ENCODE measurements at places on chromosomes 13 and 19.

GRCh38 chr13:111344471-111345191 is 24.2 kb downstream of the TEX29 start:
- no peak for DNase-seq

DNA sequence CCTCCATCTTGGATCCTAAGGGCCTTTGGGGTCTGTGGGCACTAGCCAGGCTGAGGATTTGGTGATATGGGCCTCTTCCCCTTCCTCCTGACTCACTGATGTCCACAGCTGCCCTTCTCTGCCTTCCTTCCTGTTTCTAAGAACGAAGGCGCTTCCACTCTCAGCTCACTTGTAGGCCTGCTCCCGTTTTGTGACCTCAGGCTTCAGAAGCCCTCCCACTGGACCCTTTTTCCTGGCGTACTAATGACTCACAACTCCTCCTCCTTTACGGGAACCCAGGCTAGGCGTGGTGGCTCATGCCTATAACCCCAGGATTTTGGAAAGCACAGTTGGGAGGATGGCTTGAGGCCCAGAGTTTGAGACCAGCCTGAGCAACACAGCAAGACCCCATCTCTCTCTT is 55.6 kb downstream of the TMED1 start:
- DNase-seq = peak; percentile 75

- no peak for DNase-seq
Measured at GRCh38 chr13:23593148-23593547, 22.9 kb downstream of the TNFRSF19 start.

GRCh38 chr13:95676105-95676761 is 706 bp upstream of the DNAJC3 start:
- no peak for DNase-seq

DNA sequence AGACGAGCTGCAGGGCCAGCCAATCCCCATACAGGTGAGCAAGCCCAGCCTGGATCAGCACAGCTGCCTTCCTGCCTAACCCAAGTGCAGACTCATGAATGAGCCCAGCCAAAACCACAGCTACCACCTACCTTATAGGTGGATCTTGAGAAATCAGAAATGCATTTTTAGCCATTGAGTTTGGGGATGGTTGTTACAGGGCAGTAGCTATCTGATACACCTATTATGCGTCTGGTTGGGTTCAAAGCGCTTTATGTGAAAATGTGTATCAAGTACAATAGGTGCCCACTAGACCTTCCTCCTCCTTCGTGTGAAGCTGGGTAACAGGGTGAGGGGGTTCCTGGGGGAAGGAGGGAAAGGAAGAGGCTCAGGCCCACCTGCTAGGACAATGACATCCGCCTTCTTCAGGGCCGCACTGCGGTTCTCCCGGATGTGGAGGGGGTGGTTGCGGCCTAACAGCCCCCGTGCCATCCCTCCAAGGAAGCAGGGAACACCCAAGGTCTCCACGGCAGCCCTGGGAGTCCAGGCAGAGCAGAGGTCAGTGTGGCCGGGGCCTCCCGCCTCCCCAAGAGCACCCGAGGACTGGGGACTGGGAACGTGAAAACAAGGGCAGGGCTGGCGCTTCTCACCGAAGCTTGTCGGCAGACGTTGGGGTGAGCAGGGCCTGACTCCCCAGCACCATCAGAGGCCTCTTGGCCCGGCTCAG is 11.7 kb downstream of the SYDE1 start:
- DNase-seq = no peak

- no peak for DNase-seq
Measured at GRCh38 chr13:26412936-26413716, 144.4 kb upstream of the WASF3 start.

- DNase-seq = no peak
Measured at GRCh38 chr19:35095667-35096368, 19.8 kb upstream of the FXYD3 start.

DNA sequence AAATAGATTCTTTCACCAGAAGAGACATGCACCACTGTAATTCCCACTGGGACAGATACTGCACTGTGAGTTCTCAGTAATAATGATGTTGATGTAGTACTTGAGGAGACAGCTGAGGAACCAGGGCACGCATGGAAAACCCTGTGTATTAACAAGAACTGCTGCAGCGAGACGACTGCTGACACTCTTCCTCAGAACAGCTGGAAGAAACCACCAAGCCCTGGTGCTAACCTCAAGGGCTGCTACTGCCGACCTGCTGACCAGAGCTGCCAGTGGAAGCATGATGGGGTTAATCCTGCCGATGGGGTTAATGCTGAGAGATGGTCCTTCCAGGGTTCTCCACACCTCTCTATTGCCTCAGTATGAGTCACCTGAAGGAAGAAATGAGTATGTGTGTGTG is 45.6 kb downstream of the EDNRB start:
- DNase-seq = no peak

- DNase-seq = no peak
Measured at GRCh38 chr19:40822161-40822560, 23.2 kb downstream of the EGLN2 start.

GRCh38 chr19:40662925-40663694 is 27.3 kb downstream of the NUMBL start:
- peak; percentile 93 for DNase-seq

DNA sequence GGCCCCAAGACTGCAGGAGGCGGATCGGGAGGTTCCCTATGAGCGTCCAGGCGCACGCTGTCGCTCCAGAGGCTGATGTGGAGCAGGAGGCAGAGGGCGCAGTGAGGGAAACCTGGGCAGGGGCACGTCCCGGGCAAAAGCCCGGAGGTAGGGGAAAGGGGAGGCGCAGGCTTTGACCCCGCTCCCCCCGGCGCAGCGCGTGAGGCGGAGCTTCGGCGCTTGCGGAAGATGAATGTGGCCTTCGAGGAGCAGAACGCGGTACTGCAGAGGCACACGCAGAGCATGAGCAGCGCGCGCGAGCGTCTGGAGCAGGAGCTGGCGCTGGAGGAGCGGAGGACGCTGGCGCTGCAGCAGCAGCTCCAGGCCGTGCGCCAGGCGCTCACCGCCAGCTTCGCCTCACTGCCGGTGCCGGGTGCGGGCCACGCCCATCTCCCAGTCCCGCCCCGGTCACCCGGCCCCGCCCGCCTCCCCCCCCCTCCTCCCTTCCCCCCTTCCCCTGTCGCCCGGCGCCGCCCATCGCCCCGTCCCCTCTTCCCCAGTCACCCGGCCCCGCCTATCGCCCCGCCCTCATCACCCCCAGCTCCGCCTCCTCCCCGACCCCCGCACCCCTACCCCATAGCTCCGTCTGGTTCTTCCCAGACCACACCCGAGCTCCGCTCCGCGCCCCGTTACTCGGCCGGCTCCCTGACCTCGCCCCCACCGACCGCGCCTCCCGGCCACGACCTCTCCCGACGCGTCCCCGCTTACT is 4.1 kb downstream of the HMG20B start:
- peak; percentile 54 for DNase-seq

GRCh38 chr13:105543742-105544141 is 991.7 kb downstream of the EFNB2 start:
- no peak for DNase-seq

DNA sequence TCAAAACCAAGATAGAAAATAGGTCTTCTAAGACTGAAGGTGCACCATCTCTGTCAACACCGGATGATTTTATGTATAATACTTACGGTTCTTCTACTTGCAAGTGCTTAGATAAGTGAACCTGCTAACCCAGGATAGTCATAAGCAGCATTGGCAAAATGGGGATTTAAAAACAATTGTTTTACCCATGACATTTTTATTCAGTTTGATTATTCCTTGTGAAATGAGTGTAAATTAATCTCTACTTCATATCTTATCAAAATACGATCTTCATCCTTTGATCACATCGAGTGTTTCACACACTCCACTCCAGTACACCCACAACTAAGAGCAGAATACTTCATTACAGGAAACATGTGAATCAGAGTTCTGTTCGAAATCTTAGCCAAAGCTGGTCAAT is 23.0 kb upstream of the MTRF1 start:
- no peak for DNase-seq

DNA sequence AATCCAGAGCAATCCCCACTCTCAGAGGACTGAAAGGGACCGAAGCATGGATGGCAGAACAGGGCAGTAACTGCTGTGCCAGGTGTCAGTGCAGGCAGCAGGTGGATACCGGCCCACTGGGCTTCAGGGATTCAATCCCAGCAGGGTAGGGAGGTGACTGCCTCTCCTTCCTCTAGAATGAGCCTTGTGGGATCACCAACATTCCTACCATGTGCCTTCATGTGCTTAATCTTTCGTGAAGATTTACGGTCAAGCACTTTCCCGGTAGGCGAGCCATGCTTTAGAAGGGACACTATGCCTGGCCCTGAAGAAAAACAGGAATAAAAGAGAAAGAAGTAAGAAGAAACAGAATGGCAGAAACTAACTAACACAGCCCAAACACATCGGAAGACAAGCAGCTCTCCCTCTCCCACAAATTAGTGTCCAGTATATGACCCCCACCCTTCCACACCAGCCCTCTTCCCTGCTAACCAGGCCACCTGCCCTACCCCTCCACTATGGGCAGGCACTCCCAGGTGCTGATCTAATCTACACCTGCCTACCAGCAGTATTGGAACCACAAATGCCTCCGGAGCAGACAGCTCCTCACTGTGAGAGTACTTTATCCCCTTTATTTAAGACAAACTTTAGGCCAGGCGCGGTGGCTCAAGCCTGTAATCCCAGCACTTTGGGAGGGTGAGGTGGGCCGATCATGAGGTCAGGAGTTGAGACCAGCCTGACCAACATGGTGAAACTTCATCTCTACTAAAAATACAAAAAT is 162.5 kb downstream of the NUFIP1 start:
- no peak for DNase-seq

- peak; percentile 52 for DNase-seq
Measured at GRCh38 chr19:49167857-49168409, 10.3 kb downstream of the TRPM4 start.

GRCh38 chr19:23799321-23799720 is 40.6 kb upstream of the ZNF681 start:
- DNase-seq = no peak

DNA sequence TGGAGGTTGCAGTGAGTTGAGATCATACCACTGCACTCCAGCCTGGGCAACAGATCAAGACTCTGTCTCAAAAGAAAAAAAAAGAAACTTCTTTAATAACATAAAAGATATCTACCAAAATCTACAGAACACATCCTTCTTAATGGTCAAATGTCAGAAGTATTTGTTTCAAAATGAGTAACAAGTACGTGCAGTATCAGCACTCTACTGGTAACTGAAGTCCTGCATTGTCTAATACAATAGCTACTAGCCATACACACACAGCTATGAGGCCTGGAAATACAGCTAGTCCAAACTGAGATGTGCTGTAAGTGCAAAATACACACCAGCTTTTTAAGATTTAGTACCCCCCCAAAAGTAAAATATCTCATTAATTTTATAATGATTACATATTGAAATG is 88.1 kb downstream of the TSC22D1 start:
- no peak for DNase-seq

GRCh38 chr13:31476266-31476665 is 263.1 kb upstream of the RXFP2 start:
- DNase-seq = no peak

DNA sequence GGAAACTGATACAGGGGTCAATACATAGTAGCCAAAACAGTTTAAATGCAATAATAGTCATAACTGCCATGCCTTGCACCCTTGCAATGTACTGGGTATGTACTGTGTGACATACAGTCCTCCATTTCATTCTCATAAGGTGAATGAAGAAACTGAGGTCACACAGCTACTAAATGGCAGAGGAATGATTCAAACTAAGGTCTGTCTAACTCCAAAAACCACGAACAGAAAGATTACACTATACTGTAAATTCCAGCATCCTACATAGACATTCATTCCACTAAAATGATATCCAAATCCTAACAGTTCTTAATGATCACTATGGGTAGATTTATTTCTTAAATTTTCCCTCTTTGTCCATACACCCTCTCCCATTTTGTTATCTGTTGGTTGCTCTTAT is 238.1 kb upstream of the SERP2 start:
- no peak for DNase-seq

- DNase-seq = no peak
Measured at GRCh38 chr19:7866399-7867091, 7.6 kb downstream of the PRR36 start.

- no peak for DNase-seq
Measured at GRCh38 chr19:55112246-55112776, 5.1 kb downstream of the PPP1R12C start.

DNA sequence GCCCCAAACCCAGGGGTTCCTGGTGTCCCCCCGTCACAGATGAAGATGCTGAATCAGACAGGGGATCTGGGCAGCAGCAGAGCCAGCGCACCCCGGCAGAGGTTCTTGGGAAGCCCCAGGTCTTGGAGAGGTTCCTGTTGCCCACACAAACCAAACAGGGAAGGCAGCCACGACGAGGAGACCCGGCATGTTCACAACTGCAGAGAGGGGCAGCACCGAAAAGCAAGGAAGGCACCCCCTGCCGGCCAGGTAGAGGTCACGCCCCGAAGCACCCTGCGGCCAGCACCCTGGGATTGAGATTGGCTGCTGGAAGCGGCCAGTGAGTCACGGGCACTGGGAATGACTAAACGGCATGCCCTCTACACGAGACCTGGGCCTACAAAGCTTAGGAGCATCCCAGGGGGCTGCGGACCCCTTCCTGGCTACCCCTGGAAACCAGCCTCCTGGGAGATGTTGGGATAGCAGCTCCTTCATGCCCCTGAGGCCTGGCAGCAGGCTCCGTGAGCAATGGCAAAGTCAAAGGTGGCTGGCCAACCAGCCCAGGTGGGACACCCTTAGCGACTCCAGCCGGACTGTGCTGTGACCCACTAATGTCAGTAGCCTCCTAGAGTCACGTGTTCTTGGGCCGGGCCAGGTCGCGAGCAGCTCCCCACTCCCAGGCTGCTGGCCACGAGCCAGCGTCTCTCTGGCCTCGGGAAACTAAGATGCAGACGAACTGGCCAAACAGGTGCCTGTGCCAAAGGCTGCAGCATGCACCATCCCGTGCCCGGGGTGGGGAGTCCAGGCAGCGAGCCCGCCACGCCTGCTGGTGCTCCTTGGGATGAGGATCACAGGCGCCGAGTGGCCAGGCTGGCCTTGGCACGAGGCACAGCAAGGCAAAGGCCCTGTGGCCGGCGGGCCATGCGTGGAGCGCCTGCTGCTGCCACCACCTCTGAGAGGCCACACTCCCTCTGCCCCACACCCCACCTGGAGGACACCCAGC is 43.2 kb downstream of the MLLT1 start:
- DNase-seq = peak; percentile 56

DNA sequence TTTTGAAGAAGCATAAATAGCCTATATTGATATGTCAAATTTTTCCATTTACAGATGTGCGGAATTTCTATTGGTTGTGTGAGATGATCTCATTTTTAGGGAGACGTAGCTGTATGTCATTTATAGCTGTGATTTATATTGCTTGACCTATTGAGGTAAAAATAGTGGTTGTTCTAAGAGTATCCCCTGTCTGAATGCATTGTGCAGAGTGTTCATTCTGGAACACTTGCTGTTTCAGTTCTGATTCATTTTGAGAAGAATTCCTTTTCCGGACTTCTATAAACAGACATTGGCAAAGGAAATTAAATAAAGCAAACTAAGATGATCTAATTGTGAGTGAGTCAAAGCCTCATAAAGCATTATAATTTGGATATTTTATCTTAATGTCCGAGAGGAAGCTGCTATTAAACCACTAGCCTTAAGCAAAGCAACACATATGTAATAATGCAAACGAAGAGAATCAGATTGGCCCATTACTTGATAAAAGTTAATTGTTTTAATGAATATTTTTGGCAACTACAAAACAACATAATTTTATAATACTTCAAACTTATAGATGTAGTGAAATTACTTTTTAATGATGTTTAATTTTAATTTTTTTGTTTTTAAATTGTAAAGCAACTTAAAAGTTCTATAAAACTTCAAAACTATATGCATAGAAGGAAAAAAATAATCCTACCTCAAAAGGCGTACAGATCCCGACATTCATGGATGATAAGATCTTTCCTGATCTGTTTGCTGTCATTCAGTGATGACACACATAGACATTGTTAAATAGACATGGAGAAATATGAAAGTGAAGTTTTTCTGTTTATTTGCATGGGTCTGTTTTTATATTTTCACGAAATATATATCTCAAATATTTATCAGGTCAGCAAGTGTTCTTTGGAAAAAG is 942.6 kb upstream of the SLC10A2 start:
- no peak for DNase-seq

Measured in heart left ventricle (tissue), 16 donors.